ENCODE measurements at places on chromosomes 11 and 22.

DNA sequence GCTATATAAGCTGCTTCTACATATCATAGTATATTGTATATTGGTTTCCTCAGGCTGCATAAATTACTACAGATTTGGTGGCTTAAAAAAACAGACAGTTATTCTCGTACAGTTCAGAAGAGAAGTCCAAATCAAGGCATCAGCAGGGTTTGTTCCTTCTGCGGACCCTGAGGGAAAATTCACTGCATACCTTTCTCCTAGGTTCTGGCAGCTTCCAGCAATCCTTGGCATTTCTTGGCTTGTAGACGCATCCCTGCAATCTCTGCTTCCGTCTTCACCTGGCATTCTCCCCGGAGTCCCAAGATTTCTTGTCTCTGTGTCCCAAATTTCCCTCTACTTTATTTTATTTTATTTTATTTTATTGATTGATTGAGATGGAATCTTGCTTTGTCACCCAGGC is 142.8 kb downstream of the COMMD9 start:
- no peak for DNase-seq

DNA sequence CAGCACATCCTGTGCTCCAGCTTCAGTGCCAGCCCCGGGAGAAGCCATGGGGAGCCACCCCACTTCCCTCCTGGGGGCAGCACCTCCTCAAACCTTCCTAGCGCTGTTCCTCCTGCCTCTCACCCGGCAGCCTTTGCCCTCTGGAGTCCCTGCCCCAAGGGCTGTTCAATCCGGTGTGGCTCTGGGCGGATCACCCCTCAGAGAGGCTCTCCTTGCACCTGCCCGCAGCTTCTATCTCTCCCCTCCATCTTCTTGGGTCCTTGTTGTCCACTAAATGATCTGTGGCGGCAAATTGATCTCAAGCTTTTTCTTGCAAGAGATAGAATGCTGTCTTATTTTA is 18.1 kb upstream of the CDKN1C start:
- no peak for DNase-seq

- DNase-seq, result no peak
Measured at GRCh38 chr11:113277907-113278306, 36.5 kb upstream of the TTC12 start.

DNA sequence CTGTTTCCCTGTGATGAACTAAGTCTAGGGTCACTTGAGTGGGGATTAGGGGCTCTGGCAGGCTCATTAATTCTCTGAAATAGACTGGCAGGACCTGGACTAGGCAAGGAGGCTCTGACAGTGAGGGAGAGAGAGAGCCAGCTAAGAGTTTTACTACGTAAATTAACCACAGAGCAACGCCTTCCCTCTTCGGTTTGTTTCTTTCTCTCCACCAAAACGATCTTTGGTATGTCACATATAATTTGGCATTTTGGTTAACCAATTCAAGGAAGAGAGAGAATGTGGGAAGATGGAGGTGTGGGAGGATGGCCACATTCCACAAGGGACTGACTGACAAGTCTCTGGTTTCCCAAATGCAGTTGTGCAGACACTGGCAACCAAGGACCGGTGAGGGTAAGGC is 27.9 kb downstream of the ATG16L2 start:
- no peak for DNase-seq

DNA sequence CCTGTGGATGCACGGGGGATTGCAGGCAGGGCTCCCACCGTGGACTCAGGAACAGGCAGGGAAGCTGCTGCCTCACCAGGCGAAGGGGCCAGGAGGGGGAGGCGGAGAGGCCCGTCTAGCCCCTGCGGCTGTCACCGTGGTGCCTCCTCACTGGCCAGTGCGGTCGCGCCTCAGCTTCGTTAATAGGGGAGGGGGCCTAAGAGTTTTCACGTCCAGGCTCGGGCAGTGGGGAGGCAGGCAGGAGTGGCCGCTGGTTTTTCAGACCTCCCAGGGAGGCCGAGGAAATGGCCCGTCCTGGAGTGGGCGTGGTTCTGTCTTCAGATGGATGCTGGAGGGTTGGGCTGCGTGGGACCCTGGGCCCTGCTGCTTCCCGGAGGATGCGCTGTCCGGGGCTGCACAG is 91.1 kb upstream of the B3GAT1 start:
- DNase-seq, result no peak

- DNase-seq, result no peak
Measured at GRCh38 chr11:87263264-87263838, 225.6 kb downstream of the TMEM135 start.

DNA sequence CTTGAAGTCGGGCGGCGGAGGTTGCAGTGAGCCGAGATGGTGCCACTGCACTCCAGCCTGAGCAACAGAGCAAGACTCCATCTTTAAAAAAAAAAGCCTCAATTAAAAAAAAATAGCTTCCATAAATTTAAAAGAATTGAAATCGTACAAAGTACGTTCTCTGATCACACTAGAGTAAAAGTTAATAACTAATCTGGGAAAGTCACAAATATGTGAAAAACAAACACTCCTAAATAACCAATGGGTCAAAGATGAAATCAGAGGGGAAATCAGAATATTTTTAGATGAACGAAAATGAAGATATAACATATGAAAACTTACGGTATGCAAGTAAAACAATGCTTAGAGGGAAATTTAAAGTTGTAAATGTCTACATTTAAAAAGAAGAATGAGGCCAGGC is 19.8 kb downstream of the NEFH start:
- no peak for DNase-seq

- DNase-seq, result no peak
Measured at GRCh38 chr11:125946712-125947418, 1.0 kb downstream of the VSIG10L2 start.

DNA sequence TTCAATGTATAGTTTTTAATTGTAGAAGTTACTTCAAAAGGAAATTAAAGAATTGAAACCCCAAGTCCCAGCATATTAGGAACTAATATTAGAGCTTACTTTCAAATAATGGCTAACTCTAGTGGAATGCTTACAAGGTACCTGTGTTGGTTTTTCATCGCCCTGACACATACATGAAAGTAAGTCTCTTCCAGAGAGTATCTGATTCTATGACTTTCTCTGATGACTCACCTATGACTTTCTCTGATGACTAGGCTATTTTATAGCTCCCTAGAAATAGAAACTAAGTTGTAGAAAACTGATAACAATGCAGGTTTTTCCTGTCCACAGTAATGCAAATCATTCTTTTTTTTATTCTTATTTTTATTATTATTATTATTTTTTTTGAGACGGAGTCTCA is 33.6 kb upstream of the MMP7 start:
- DNase-seq, result no peak

DNA sequence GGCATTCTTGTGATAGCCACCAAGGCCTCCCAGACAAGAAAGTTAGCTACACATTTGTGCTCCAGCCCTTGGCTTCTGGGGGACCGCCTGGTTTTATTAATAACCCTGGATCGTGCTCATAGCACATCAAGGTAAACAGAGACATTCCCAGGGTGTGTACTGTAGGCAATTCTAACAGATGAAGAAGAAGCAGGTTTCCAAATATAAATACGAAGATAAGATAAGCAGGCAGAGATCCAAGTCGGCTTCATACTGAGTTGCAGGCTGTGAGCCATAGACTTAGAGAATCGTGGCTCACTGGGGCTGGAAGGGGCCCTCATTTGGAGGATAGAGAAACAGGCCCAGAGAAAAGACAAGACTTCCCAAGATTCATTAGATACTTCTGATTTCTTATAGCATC is 131.4 kb downstream of the TENM4 start:
- no peak for DNase-seq

- no peak for DNase-seq
Measured at GRCh38 chr11:68116974-68117373, 4.2 kb downstream of the CHKA start.

- no peak for DNase-seq
Measured at GRCh38 chr22:32800158-32800882, 1.2 kb upstream of the TIMP3 start.

GRCh38 chr11:66341502-66342126 is 3.3 kb downstream of the BRMS1 start:
- no peak for DNase-seq

- DNase-seq, result no peak
Measured at GRCh38 chr11:3056296-3057068, 741 bp downstream of the CARS1 start.

DNA sequence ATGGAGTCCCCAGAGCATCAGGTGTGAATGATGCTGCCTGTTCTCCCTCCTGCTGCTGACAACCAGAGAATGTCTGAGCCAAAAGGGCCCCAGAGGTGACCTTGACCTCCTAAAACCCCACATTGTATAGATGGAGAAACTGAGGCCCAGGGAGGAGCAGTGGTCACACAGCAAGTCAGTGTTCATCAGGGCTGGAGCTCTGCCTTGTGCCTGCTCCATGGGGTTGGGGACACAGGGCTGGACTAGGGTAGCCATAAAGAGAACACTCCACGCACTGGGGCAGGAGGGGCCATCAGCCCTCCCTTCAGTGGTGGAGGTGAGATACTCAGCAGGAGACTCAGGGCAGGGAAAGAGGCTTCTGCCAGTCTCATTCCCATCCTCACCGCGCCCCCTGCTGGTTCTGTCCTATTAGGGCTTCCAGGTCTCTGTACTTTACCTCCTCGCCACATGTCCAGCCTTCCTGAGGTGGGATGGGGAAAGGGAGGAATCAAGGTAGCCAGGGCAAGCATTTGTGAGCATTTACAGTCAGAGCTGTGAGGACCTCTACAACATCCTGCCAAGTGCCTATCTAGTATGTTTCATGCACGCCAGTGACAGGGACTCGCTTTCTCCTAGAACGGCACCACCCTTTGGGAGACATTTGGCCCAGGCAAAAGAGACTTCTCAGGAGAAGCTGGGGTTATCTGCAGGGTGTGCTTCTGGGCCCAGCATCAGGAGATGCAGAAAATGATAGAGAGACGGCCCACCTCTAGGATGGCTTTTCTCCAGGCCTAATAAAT is 43.2 kb downstream of the NEU3 start:
- peak; percentile 39 for DNase-seq

DNA sequence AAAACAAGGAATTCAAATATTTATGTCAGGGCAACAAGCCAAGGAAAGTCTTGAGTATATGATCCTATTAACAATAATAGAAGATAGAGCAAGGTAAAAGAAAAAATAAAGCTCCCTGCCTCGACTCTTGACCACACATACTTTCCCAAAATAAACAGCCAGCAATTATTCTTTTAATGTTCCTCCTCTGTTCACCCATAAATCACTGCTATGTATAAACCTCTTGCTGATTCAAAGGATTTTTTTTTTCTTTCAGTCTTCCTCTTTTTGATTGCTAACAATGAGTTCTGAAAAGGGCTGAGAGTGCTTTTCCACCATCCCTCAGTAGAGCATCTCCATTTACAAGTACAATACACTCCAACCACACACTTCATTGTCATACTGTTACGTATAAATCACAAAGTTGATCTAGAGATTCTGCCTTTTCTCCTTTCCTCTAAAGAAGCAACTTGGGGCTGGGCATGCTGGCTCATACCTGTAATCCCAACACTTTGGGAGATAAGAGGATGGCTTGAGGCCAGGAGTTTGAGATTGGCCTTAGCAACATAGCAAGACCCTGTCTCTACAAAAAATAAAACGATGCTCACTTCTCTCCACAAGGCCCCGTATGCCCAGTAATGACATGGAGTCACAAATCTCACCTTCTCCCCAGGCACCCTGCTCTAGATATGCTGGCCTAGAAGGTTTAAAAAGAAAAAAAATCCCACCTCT is 24.0 kb downstream of the RAB30 start:
- no peak for DNase-seq

GRCh38 chr11:84681456-84681855 is 945.7 kb downstream of the DLG2 start:
- DNase-seq, result no peak

DNA sequence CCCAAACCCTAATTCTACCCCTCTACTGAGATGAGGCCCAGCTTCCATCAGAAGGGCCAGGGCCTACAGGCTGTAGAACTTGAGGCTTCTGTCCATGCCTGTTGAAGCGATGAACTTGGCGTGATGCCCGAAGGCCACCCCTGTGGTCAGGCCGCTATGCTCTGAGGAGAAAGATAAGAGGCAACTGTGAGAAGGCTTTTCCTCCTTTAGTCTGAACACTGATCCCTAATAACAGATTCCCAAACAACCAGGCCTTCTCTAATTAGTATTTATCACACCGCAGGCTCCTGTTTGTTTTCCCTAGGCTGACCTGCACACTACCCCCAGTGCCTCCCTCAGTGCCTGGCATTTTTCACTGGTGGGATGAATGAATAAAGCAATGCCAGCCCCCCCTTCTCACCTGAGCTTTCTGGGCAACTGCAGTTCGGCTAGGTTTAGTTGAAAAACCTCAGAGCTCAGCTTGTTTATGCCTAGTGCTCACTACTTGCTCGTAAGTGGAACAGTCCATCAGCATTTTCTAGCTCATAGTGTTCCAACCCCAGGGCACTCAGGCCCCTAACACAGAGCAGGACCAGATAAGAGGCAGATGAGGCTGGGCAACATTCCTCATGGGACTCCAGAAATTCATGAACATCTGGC is 15.2 kb downstream of the PRPF19 start:
- no peak for DNase-seq

DNA sequence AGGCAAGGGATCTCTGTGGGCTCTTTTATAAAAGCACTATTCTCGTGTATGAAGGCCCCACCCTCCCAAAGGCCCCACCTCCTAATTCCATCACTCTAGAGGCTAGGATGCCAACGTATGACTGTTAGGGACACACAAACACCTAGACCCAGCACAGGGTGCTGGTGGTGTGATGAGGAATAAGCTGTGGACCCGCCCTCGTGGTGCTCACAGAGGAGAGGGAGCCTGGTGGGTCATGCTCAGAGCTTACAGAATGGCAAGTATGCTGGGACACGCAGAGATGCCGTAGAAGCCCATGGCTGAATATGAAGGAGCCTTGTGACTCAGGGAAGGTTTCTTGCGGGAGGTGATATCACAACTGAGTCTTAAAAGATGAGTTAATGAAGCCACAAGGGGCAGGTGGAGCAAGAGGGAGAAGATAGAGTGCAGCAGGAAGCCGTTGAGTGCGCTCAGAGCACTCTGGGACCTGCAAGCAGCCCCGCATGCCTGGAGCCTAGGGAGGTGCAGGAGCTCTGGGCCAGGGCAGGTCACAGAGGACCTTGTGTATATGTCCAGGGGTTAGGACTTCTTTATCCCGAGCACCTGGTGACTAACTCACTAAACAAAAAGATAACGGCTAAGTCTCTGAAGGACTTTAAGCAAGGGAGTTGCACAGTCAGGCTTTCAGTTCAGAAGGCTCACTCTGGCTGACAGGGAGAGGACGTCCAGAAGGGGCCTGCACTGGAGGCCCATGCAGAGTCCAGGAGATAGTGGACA is 160.9 kb downstream of the TRIM29 start:
- DNase-seq, result no peak

GRCh38 chr22:27283714-27284113 is 517.8 kb downstream of the MN1 start:
- DNase-seq, result no peak

All from stimulated activated CD4-positive, alpha-beta T cell treated with anti-CD3 and anti-CD28 coated beads, Interleukin-1b, Interleukin-23, amount 100 ng/mL, for 1 hour (primary cell).